ENCODE measurements at places on chromosomes 12 and 14.
A peak's percentile ranks its signal among the peaks of the same experiment; 100 is the strongest.

DNA sequence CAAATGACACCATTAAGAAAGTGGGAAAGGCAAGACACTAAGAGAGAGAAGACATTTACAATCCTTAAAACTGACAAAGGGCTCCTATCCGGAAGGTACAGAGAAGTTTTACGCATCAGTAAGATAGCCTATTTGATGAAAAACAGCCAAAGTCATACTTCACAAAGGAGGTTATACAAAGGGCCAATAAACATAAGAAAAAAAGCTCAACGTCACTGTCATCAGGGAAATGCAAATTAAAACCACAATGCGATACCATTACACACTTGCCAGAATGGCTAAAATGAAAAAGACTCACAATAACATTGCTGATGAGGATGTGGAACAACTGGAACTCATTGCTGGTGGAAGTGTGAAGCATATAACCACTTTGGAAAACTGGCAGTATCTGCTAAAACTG, 168.6 kb upstream of the FAR2 start:
- DNase-seq, result no peak

GRCh38 chr12:51798501-51798900, 50.0 kb downstream of the FIGNL2 start:
- no peak for DNase-seq

DNA sequence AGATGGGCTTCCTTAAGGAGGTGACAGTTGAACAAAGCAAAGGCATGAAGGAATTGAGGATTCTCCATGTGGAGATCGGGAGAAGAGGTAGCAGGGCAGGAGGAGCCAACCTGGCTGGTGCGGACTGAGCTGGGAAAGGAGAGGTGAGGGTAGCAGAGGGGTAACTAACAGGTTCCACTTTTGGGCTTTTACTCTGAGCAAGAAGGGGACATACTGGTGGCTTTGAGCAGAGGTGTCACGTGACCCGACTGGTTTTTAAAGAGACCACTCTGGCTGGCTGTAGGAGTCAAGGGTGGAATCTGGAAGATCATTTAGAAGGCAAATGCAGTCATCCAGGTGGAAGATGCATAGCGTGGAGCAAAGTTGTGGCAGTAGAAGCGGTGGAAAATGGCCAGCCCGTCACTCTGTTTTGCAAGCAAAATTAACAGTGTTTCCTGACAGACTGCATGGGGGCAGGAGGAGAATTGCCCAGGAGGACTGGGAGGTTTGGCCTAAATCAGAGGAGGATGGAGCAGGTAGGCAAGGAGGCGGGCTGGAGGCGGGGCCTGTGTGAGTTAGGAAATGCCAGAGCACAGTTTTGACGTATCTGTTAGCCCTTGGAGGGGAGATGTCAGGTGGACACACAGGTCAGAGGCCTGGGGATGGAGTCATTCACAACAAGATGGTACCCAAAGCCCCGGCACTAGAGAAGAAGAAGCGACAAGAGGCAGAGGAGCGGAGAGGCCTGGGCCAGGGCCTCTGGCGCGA, 156.3 kb upstream of the FKBP4 start:
- DNase-seq, result no peak

GRCh38 chr14:83255015-83255726, 1721.5 kb upstream of the SEL1L start:
- DNase-seq, result no peak

DNA sequence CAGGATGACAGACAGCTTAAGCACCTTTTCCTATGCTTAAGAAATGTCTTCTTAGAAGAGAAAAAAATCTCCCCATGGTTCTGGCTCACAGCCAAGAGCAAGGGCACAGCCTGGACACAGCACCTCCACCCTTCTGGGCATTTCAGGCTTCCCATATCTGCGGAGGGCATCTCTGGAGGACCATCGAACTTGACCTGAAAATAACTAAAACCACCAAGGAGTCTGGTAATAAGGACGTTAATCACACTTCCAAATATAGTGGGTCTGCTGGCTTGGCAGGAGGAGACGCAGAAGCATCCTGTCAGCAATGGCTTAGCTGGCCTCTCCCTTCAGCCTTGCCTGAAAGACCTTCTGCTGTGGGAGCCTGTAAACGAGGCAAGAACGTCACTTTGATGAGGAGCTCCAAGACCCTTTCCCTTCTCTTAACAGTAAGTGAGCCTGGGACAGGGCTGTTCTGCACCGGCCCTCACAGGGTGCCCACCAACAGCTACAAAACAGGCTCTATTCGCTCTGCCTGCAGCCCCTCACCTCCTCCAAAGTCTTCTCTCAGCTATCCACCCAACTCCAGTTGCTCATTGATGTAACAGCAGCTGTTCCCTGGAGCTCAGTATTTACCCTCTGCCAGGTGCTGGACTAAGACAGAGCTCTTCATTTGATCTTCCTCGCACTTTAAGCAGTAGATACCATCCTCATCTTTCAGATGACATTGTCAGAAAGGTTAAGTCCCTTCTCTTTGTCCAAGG, 13.2 kb downstream of the SETD3 start:
- DNase-seq, result no peak

DNA sequence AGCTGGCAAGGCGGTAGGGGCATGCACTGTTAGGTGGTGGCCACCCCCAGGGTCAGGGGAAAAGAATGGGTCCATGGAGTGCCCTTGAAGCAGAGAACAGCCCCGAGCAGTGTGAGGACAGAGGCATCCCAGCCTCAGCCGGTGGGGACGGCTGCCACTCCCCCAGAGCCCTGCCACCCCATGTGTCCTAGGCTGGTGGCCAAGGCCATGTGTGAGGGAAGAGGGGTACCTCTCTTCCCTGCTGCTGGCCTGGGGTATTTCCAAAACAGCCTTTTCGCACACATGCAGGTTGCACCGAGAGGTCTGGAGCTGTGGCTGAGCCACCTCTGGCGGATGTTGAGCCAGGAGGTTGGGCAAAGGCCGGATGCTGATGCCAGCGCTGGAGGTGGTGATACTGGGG, 19.9 kb downstream of the RFLNA start:
- no peak for DNase-seq

DNA sequence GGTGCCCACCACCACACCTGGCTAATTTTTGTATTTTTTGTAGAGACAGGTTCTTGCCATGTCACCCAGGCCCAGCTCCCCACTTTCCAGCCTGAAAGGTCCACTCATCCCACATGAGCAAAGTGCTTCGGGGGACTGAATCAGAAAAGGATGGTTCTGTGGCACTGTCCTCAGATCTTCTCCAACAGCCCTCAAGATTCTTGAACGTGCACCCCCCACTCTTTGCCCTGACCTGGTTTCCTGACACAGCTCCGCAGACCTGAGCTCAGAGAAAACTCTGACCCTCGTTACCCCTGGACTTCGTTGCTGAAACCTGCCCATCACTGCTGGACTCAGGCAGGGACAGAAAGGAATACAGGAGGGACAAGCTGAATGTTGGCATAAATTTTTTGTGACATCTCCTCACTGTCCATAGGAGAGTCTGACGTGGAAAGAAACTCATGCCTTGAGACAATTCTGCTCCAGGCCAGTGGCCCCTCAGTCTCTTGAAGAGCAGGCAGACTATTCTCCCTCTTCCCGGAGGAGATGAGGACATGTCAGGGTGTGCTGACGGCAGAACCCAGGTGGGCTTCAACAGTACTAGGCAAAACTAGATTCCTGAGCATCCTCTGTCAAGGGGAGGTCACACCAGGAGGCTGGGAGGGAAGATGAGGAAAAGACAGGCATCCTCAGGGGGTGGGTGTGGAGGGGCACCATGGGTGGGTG, 149.3 kb downstream of the DPF3 start:
- DNase-seq, result no peak

- no peak for DNase-seq
These were observed 4.1 kb downstream of the CD163L1 start for GRCh38 chr12:7439579-7440505.

DNA sequence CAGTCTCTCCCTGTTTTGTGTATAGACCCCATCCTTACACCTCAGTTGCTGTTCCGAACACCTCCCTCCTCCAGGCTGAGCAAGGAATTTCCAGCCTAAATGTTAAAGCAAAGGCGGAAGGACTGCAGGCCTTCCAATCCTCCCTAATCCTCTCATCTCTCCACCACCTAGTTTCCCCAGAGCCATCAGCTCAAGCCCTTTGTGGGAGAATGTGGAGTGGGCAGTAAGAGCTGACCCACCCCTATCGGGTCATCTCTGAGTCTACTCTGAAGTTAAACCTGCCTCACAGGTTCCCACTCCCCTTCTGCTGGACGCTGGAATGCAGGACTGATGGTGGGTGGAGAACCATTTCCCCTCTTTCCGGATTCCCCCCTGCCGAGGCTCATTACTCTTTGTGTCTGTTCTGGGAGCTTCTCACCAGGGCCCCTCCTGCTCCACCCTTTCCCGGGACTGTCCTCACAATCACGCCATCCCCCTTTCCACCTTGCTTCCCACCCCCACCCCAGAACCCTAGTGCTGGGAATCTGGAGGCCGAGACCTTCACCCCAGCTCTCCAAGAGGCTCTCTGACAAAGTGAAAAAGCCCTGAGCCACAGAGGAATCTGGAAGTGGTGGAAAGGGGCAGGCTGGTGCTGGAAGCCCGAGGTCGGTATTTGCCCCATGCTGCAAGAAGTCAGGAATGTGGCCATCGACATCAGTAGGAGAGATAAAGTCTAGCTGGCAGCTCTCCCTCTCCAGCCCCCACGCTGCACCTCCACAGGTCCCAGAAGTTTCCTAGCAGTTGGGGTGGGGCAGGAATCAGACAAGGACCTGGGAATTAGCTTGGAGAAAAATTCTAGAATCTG, 3.3 kb upstream of the KRT18 start:
- no peak for DNase-seq

DNA sequence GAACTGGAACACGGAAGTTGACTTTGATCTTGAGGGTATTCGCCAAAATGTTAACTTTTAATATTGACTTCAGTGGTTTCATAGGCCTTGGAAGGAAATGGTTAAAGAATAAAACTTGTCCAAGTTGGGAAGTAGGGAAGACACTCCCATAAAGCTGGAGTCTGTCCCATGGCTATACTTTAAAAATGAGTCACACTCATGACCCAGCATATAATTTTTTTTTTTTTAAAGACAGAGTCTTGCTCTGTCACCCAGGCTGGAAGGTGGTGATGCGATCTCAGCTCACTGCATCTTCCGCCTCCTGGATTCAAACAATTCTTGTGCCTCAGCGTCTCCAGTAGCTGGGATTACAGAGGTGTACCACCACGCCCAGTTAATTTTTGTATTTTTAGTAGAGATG, 19.6 kb downstream of the TMPRSS12 start:
- DNase-seq, result no peak

GRCh38 chr12:40647651-40648050, 44.6 kb upstream of the CNTN1 start:
- no peak for DNase-seq

DNA sequence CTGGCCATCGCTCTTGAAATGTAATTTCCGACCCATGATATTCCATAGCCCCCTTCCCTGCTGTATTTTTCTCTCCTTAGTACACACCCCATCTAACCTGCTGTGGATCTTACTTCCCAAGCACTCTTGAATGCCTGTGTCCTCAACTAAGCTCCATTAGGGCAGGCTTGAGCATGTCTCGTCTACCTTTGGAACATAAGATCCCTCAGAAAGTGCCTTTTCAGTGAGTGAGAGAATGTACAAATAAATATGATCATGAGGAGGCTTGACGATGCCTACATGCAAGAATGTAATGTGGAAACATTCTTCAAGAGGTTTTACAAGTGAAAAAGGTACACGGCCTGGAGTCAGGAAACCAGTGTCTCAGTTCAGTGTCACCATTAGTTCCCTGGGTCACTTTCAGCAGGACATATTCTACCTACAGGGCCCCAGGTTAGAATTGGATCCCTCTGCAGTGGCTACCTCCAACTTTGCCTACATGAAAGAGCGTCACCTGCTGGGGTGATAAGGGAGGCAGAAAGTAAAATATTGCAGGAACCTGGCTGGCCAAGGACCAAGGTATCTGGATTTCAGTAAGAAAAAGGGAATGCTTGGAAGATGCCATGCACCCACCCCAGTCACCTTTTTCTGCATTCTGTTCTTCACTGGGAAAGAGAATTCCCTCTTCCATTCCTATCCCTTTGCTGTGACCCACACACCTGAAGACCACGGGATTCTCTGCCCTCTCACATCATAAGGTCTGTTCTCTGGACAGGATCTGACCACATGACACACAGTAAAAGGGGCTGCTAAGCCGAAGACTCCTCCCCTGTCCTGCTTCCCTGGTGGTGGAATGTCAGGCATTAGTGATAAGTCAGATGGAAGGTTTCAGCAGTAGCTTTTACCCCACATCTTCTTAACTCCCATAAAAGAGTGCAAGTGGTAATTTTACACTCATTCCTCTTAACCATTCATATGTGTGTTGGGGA, 24.6 kb upstream of the SERPINA1 start:
- no peak for DNase-seq

GRCh38 chr12:114799574-114800487, 115.9 kb upstream of the TBX3 start:
- no peak for DNase-seq

DNA sequence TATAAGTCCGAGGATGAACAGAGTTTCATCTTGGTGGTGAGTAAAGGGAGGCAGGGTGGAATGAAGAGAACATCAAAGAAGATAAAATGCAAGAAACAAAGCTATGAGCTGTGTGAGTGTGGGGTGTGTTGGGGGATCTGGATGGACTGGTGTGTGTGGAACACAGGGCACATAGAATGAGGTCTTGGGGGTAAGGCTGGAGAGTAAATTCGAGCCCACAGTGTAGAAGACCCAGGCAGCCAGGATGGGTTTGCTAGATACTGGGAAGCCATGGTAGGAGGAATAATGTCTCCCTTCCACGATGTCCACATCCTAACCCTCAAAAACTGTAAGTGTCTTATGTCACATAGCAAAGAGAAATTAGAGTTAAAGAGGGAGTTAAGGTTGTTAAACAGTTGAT, 6.8 kb downstream of the KCNMB4 start:
- DNase-seq, result no peak

GRCh38 chr12:91100906-91101305, 10.4 kb downstream of the LUM start:
- DNase-seq, result no peak

- no peak for DNase-seq
These were observed 71.4 kb upstream of the ACTN1 start for GRCh38 chr14:69050240-69051184.

- no peak for DNase-seq
These were observed 66.6 kb downstream of the GRIP1 start for GRCh38 chr12:66612090-66612775.

GRCh38 chr14:90940318-90940962, 120.0 kb downstream of the RPS6KA5 start:
- no peak for DNase-seq

GRCh38 chr14:26820138-26820537, 222.3 kb upstream of the NOVA1 start:
- DNase-seq, result no peak

- no peak for DNase-seq
These were observed 199.7 kb downstream of the SPTSSA start for GRCh38 chr14:34262127-34262910.

- peak; percentile 57 for DNase-seq
These were observed 200.4 kb downstream of the PTPRO start for GRCh38 chr12:15522574-15523187.

All from bone marrow (tissue), 2 donors.